Activated CD4-positive, alpha-beta T cell treated with anti-CD3 and anti-CD28 coated beads for 1 hour (primary cell): ENCODE measurements at places on chromosomes 5 and 9.

GRCh38 chr5:5665225-5666075, 243.0 kb downstream of the ICE1 start:
- DNase-seq, result no peak

DNA sequence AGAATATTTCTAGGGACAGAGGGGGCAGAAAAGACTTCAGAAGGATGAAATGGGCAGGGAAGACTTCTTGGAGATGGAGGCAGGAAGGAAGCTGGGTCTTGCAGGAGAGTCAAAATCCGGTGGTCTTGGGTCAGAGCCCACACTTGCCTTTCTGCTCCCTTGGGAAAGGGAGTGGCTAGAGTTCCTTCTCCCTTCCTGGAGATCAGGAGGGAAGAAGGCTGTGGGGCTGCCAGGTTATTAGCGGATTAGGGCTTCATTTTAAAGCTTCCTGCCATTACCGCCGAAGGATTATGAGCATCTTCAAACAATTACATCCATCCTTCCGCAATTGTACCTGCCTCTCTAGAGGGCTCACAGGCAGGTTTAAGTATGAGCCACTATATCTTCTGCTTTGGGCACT, 19.2 kb upstream of the SYNPO start:
- no peak for DNase-seq

- DNase-seq, result no peak
Observed at GRCh38 chr5:95738072-95738471, 6.9 kb downstream of the RHOBTB3 start.

DNA sequence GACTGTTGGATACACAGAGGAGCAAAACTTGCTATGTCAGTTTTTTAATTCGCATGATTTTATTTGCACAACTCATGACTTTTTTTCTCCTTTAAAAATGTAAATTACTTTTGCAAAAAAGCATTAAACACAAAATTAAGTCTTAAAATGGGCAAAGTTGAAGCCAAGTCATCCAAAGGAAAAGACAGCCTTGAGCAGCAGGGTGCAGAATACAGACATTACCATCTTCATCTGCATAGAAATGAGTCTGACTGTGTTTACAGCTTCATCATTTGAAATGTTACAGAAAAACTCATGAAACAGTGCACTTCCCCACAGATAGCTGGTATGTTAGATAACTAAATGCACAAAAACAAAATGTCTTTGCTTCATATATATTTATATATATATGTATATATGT, 101.4 kb downstream of the TSSK1B start:
- DNase-seq, result no peak

DNA sequence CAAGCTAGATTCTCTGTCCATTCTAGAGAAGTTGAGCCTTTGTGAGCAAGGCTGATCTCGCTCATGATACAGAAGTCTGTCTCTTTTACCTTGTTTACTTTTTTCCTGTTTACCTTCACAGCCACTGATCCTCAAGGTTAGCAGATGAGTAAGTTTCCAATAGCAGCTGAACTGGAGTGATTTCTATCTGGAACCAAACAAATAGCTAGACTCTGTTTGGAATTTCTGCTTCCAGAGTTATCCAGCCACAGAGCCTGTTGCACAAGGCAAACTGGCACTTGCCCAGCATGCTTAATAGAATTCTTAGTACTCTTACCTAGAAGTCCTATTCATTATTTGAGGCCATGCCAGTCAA, 12.8 kb upstream of the PANK3 start:
- DNase-seq, result no peak

GRCh38 chr9:281741-282645, 67.3 kb downstream of the DOCK8 start:
- DNase-seq, result no peak

DNA sequence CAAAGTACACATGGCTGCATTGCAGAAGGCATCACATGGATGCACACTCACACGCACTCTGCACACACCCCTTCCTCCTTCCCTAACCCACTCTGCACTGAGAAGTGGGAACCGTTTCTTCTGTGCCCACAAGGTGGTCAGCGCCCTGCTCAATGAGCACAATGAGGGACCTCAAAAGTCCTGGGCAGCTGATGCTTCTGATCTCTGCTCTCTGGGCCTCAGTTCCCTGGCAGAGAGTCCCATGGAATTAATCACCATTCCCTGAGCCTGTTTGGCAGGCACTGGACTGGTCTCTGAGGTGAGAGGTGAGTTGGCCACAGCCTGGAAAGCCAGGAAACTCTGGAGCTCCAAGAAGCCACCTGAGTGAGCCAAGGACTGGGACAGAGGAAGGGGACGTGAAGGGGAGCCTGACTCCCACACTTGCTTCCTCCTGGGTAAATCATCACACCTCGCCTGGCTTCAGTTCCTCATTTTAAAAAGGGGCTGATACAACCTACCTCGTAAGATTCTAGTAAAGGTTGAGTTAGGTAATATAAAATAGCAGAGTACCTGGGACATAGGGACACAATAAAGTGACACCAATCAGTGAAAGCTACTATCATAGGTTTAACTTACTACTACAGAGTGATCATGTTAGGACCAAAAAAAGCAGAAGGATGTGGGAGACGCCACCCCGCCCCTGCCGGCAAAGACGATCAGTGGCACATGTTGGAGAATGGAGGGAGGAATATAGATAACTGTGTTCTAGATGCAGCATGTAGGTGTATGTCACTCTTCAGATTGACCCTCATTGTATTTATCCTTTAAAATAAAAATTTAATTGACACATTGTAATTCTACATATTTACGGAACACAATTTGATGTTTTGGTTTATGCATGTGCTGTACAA, 21.1 kb upstream of the IGFBPL1 start:
- no peak for DNase-seq

- no peak for DNase-seq
Observed at GRCh38 chr9:132037458-132037857, 42.2 kb downstream of the MED27 start.

GRCh38 chr9:111037708-111038330, 451 bp downstream of the LPAR1 start:
- no peak for DNase-seq

- DNase-seq, result no peak
Observed at GRCh38 chr5:151345187-151345807, 2.1 kb downstream of the SLC36A2 start.

- no peak for DNase-seq
Observed at GRCh38 chr5:81225463-81225862, 7.7 kb upstream of the CKMT2 start.

GRCh38 chr9:134484479-134484878, 157.1 kb upstream of the COL5A1 start:
- DNase-seq, result no peak

DNA sequence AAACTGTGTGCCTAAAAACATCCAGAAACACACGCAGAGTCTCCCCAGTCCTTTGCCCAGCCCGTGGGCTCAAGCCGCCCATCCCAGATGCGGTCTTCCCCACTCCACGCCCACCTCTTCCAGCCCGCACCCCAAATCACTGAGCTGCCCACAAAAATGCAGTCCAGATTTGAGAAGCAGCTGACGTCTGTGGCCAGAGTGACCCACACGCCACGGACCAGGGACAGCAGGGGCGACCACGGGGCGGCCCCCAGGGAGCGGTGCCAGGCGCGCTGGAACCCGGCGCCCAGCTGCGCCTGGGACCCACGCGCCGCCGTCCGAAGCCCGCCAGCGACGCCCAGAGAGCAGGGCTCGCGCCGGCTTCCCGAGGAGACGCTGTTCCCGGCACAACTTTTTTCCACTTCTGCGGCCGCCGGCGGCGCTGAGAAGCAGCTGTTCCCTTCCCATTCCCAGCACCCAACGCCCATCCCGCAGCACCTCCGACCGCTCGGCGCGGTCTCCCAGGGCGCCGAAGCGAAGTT, 674 bp downstream of the LHFPL2 start:
- no peak for DNase-seq

DNA sequence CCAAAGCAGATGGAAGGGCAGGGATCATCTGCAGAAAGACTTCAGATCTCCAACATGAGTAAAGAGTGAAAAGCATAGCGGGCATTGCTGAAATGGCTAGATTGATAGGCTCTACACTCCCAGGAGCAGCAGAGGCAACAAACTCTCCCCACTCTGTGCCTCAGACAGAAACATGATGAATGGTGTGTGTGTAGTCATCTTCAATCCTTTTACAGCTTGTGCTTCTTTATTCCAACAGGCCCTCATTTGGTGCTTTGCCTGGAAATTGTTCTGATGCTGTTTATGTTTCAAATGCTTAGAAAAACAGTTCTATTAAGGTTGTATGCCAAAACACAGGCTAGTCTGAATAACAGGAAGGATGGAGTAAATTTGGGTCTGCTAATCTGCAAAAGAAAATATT, 176.2 kb downstream of the DMRTA1 start:
- no peak for DNase-seq

DNA sequence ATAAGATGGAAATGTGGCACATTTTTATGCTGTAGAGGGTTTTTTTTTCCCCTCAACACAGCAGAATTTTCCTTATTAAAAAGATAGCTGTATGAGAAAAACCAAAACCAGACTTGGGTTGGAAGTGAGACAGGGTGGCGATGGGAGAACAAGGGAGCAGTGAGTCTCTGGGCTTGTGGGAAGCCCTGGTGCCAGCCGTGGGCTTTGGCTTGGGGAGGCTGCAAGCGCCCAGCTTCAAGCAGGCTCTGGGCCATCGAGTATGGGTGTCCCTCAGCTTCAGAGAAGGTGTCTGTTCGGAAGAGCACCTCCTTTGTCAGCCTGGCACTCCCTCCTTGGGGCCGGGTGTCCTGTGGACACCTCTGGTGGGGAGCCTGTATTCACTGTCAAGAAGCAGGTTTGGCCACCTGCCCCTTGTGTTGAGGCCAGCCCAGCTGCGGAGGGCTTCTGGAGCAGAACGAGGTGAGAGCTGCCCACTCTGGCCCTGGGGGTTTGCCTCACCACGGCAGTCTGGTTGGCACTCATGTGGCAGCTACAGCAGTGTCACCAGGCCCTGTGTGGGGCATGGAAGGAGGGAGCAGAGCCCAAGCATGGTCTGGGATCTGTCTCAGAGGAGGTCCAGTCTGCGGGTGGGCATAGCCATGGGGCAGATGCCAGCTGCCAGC, 37.6 kb upstream of the ANGPTL2 start:
- DNase-seq, result no peak

DNA sequence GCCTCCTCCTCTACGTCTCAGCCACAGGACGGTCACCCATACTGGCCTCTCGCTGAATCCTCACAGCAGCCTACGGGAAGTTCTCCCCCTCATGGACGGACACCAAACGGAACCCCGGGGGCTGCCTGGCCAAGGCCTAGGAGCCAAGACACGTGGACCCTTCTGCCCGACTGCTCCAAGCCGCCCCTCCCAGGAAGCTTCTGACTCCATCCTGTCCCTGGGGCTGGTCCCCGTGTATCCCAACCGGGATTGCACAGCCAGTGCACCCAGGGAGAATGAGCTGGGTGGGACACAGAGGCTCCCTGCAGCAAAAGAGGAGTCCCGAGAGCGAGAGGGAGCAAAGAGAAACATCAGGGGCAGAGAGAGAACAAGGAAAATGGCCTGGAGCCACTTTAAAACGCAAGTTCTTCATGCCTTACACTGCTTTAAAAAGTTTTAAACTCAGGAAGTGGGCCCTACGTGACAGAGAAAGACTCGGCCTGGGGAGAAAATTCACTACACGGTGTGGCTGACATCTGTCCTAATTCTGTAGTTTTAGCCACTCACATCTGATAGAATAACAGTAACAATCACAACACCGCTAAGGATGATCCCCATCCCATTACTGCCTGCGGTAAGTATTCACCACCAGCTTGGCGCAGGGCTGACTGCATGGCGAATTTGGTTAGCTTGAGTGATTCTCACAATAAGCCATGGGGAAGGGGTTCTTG, 3.0 kb downstream of the FAM78A start:
- no peak for DNase-seq

GRCh38 chr9:109799141-109799540, 19.1 kb downstream of the PALM2AKAP2 start:
- DNase-seq, result no peak

DNA sequence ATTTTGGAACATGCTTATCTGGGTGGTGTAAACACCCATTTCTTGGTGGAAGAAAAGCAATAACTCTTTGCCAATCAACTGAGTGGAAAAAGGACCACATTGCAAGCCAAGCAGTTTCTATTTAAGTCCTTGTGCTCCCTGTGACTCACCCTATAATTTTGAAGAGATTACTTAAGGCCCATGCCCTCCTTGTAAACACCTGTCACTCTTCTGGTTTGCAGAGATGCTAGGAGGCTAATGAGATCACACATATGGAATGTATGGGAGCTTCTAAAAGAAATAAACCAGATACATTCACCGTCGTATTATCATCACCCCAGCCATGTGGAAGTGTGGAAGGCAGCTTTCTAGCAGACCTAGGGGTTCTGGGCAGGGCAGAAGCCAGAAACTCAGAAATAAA, 337.1 kb downstream of the GADD45G start:
- no peak for DNase-seq

DNA sequence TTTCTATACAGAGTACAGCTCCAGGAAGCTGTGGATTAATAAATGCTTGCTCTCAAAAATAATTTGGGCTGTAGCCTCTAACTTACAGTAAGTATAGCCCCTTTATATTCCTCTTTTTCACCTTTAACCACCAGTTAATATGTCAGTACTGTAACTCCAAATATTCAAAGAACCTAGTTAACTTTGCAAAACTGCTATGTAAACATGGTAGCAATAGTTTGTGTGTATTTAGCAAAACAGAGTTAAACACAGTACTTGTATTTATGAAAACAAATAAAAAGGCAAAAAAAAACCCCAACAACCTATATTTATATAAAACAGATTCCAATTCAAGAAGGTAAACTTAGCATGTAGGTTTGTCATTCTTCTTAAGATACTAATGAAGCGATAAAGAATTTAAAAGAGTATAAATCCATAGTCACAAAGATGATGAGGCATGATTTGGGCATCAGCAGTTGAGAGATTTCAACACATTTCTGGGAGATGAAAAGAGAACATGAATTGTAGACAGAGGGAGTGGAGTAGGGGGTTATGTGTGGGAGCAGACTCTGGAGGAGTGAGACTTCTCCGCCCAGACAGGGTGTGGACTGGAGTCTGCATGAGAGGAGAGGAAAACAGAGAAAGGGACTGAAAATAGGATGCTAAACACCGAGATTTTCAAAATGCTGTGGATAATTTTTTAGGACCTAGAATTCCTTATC, 47.0 kb upstream of the F2RL1 start:
- no peak for DNase-seq

DNA sequence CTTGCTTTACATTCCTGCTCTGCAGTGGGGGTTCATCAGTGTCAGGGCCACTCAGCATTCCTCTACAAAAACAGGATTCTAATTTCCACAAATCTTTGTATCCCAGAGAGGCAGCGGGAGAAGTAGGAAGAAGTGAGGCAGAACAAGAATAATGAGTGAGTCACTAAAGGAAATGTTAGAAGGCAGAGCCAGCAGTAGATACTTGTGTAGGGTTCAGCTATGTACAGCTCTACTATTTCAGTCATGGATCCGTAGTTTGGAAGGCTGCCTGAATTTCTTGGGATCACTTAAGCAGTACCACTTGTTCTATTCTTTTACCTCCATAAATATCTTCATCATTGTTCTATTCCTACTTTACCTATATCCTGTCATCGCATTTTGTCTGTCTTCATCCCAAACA, 246.3 kb upstream of the TLE4 start:
- DNase-seq, result no peak
